ENCODE measurements at places on chromosomes 13 and 19. TPM values are rescaled to one million over a fixed set of nuclear protein-coding genes. Genes with fewer than 3 reads are reported as not detected.

Gene ZNF729
- polyA plus RNA-seq, result 2.3 TPM

Gene ZNF546
- 5.2 TPM for polyA plus RNA-seq

Gene ZNF43
- polyA plus RNA-seq, result 34.2 TPM

Gene PTH2
- polyA plus RNA-seq, result not detected

Gene SIGLECL1
- polyA plus RNA-seq, result not detected

Gene SYNE4
- 13.5 TPM for polyA plus RNA-seq

DNA sequence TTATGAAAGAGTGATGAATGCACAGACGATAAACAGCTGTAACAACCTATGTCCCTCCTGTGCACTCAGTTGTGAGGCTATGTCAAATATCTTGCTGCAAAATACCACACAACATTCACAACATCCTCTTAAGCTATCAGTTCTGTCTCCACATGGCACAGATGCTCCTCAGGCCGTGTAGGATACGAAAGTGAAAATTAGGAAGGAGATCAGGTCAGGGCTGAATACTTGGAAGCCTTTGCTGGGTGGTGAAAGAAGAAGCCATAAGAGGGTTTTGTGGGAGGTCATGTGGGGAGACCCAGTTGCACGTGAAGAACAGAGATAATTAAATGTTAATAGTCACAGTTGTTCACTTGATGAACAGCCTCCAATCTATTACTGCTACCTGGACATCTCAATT is 58.9 kb downstream of the RXFP2 start:
- no peak for DNase-seq

GRCh38 chr19:56167064-56167578 is 8.7 kb upstream of the GALP start:
- peak; percentile 18 for DNase-seq

DNA sequence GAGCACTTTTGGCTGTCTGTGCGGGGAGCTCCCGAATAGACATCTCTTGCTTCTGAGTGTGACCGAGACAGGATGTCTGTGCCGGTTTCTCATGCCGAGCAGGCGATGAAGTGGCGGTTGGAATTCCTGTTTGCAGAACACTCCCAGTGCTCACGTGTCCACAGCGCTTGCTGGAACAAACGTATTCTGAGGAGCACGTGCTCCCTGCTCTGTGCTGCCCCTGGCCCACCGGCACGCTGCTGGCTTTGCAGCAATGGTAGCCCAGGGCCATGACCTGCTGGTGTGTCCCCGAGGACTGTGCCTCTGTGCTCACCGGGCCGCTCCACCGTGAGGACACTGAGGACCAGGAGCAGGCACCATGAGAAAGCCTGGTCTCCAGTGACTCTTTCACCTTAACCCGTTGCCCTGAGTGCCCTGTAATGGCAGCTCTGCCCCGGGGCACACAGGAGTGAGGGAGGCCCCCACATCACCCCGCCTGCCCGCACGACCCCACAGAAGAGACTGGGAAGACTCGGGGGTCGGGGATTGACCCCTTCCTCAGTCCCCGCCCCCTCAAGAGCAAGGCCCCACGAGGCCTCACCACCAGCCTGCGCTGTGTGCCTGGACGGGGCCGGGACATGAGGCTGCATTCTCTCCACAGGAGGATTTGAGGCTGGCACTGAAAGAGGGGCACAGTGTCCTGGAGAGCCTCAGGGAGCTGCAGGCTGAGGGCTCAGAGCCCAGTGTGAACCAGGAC is 40.0 kb upstream of the F7 start:
- no peak for DNase-seq

DNA sequence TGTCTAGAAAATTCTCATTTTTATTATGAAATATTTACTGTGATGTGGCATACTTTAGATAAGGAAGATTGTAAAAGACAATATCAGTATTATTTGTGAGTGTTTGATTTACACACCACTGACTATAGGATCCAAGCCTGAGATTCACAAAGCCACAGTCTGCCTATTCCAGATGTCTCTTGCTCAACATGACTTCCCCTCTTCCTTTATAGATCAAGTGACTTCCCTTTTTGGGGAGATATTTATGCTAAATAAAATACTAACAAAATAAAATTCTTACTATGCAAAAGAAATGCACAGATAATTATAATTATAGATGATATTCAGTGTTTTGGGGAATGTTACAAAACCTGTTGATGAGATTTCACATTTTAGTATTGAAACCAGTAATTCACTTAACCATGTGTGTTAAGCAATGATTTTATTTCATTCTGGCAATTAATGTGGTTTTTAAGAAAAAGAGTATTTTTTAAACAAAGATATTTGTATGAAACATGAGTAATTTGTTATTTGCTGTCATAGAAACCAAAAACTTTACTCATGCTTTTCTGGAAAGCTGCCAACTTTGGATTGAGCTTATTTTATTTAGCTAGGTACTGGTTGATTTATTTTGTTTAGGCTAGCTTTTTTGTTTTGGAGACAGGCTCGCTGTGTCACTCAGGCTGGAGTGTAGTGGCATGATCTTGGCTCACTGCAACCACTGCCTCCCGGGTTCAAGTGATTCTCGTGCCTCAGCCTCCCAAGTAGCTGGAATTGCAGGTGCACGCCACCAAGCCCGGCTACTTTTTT is 13.7 kb upstream of the GPR183 start:
- DNase-seq, result no peak

DNA sequence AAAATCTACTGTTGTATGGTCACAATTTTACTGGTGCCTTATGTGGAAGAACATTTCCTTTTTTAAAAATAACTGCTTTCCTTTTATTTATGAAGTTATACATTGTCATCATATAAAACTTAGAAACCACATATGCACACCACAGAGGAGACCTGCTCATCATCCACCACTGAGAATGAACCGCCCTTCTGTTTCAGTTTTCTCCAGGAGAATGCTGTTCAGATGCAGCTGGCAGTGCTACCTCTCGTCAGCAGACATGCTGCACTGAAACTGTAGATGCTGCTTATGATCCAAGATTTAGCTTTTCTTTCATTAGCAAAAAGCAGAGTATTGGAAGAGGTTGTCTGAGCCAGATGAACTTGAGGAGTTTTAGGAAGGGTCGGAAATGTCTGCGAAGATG is 10.1 kb downstream of the SLC25A15 start:
- DNase-seq, result no peak

- DNase-seq, result no peak
These were observed 61.3 kb downstream of the ENOX1 start for GRCh38 chr13:43725460-43725859.

GRCh38 chr19:44552324-44552723 is 22.8 kb upstream of the CEACAM20 start:
- no peak for DNase-seq

DNA sequence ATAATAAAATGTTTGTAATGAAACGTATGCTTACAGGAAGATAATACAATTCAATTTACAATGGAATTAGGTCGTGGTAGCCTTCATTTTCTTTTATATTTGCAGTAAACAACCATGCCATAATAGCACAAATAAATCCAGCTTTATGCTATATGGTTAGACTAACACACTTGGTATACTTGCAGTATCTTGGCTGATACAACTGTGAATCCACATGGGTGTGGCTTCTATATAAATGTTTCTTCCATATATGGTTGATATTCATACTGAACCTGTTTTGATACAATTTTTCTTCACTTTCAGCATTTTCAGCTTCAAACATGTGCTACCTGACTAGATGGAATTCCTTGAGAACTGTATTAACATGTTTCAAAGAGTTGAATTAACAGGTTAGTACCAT is 20.4 kb upstream of the SPRY2 start:
- no peak for DNase-seq

DNA sequence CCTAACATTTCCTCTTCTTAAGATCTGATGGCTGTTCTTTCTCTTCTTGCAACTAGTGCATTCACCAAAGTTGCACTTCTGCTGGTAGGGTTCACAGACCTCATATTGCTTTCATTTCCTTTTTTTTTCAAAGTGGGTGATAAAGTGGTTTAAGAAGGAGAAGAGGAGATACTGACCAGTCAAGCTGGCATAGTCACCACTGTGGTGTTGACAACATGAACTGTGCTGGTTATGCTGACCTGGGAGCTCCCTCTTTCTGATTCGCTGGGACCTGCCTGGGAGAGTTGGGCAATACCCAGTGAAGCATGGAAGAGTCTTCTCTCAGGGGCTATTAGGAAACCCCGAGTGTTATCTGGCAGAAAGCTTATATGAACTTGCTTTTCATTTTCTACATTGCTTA is 222.9 kb downstream of the SLITRK5 start:
- no peak for DNase-seq

DNA sequence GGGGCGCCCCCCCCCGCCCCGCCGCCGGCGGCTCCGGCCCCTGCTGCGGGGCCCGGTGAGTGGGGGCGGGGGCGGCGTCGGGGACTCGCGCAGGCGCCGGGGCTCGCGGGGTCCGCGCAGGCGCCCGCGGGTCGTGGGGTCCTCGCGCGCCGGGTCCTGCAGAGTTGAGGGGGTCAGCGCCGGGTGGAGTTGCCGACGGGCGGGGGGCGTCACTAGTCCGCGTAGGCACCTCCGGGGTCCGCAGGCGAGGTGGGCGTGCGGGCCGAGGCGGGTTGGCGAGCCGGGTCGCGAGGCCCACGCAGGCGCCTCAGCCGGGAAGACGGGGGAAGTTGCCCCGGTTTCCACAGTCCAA is 365 bp downstream of the PPP6R1 start:
- no peak for DNase-seq
